ENCODE measurements at places on chromosomes 2 and 18.

DNA sequence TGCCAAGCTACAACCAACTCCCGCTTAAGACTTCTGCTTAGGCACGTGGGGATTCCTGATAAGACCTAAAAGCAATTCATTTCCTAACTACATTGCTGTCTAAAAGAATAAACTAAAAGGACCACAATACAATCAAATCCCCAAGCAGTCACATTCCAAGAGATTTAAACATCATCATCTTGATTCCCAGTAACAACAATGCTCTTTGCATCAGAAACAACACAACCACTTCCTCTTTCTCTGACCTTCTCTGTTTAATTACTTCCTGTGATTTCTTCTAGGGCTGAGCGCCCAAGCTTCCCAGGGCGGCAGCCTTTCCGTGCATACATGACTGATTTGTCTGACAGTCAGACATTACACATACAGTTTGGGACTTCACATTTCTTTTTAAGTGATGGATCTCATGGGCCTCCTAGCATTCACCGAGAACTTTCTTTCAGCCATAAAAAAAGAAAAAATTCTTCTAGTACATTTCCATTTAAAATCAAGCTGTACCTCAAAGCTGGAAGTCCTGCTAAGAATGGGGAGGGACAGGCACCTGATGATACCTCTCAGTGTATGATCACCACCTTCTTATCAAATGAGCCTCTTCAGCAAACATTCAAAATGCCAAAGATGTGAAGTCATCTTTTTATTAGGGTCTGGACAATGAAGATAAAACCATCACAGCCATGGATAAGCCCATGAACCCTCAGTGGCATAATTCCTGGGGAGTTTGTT is 11.5 kb downstream of the SPRED2 start:
- no peak for DNase-seq

DNA sequence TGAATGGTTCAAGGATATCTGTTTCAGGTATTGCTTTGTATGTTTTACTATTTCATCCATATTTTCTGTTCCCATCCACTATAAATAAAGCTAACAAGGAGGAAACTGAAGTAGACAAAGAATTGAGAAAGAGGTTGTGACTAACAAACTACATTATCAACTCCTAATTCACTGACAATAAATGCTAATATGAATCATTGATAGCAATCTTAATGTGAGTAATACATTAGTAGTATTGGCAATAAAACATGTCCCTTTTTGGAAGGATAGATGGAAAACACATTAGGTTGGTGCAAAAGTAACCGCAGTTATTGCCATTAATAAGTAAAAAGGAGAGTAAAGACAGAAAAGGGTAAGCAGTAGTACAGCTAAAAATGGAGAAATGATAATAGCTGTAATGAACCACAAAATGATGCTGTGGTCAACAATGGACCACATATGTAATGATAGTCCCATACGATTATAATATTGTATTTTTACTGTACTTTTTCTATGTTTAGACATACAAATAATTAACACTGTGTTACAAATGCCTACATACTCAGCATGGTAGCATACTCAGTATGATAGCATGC is 104.7 kb downstream of the THADA start:
- DNase-seq: no peak

DNA sequence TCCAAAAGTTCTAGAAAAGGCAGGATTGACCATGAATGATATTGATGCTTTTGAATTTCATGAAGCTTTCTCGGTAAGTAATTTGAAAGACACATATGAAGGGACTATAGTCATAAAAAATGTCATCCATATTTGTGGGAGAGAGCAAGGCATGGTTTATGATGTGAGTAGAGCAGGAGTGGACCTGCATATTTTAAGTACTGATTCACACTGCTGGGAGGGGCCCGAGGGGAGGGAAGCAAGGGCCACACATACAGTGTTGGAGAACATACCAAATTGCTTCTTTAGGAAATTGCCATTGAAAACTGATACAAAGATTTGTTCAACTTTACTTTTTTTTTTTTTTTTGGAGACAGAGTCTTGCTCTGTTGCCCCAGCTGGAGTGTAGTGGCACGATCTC is 39.4 kb downstream of the HADHB start:
- no peak for DNase-seq

DNA sequence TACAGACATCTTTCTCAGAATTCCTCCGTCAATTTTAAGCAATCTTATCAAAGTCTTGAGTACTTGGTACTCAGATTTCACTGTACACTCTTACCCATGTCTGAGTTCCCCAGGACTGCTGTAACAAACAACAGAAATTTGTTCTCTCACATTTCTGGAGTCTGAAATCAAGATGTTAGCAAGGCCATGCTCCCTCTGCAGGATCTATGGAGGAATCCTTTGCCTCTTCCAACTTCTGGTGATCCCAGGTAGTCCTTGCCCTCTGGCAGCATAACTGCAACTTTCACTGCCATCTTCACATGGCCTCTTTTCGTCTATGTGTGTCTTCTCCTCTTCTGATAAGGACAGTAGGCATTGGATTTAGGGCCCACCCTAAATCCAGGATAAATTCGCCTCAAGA is 17.1 kb upstream of the CACNB4 start:
- no peak for DNase-seq

- no peak for DNase-seq
Measured at GRCh38 chr2:99507937-99508818, 18.4 kb upstream of the REV1 start.
